ENCODE measurements at places on chromosomes 16 and 17.

DNA sequence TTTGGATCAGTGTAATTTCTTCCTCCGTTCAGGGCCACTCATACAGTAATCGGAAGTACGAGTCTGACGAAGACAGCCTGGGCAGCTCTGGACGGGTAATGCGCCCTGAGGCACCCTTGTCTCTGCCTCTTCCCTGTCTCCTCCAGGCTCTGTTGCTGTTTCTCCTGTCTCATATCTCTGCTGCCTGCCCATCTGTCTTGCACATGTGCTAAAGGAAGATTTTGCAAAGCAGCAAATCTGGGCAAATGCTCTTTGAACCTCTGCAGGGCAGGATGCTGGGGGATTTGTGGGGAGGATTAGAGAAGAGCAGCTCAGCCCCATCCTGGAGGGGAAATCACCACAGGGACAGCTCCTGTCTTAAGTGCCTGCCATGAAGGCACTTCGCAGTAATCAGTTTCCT lies 32.4 kb upstream of the POLR3E start:
- DNase-seq: no peak

DNA sequence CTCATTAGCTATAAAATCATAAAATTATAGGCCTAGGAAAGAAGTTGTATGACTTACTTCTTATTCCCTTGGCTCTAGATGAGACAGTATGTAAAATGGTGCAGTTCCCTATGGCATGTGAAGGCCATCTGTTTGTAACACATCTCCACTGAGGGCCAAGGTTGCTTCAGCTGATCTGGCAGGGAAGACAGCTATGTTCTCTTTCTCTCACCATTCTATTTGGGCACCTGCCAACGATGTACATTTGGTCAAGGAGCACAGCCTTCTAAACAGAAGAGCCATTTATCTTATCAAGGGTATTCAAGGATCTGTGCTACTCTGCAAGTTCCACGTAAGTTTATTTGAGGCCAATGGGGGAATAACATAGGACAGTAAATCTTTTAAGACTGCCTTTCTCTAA lies 129.8 kb upstream of the TOM1L1 start:
- DNase-seq: no peak

DNA sequence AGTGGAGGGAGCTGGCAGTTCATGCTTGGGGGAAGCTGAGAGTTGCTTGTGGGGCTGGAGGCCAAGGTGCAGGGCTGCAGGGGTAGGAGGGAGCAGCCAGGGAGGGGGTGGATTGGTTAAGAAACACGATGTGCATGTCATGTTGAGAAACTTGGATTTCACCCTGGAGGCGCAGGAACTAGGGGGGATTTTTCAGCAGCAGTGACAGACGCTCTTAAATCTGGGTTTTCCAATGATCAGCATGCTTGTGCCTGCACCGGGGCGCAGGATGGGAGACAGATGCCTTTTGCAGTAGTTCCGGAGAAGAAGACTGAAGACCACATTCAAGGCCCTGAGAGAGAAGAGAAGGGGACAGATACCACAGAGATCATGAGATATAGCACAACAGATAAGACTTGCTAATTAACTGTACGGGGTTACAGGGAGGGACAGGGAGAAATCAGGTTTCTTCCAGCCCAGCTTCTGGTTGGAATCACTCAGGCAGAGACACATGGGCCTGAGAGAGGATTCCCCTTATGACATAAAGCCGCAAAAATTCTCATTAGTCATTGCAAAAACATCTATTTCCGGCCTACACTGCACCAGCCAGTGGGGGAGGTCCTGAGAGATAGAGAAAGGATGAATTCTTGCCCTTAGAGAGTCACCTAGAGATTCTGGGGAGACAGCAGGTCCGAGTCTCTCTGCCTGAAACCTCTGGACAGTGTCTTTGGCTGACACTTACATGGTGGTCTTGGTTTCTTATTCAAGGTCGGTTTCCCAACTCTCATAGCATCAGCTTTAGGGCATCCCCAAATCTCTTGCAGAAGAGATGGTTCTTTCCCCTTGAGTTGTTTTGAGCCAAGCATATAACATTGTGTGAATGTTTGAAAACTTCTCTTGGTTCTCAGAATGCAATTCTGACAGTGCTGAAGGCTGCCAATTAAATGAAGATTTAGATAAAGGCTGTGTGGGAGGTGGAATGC lies 27.1 kb downstream of the CDH13 start:
- no peak for DNase-seq

DNA sequence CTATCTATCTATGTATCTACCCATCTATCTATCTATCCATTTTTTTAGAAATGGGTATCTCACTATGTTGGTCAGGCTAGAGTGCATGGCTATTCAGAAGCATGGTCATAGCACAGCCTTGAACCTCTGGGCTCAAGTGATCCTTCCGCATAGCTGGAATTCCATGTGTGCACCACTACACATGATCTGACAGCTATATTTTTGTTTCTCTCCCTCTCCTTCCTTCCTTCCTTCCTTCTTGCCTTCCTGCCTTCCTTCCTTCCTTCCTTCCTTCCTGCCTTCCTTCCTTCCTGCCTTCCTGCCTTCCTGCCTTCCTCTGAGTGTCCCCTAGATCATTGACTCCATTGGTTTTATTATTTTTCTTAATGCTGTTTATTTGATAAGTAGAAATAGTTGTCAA lies 108.1 kb downstream of the HS3ST4 start:
- DNase-seq: no peak

GRCh38 chr17:1362065-1362848 lies 37.8 kb downstream of the YWHAE start:
- DNase-seq: no peak

GRCh38 chr16:11312718-11313492 lies 31.8 kb upstream of the PRM1 start:
- no peak for DNase-seq

DNA sequence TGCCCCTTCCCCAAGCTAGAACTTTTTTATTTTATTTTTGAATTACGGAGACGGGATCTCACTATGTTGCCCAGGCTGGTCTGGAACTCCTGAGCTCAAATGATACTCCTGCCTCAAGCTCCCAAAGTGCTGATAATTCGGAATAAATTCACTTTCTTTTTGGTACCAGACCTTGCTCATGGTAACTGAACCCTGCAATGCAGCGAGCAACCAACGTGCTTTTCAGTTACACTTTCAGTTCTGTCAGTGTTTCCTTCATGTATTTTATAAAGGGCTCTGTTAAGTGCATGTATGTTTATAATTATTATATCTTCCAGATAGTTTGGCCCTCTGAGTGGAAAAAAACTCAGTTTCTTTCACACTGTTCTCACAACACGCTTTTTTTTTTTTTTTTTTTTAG lies 13.9 kb downstream of the C16orf96 start:
- no peak for DNase-seq

DNA sequence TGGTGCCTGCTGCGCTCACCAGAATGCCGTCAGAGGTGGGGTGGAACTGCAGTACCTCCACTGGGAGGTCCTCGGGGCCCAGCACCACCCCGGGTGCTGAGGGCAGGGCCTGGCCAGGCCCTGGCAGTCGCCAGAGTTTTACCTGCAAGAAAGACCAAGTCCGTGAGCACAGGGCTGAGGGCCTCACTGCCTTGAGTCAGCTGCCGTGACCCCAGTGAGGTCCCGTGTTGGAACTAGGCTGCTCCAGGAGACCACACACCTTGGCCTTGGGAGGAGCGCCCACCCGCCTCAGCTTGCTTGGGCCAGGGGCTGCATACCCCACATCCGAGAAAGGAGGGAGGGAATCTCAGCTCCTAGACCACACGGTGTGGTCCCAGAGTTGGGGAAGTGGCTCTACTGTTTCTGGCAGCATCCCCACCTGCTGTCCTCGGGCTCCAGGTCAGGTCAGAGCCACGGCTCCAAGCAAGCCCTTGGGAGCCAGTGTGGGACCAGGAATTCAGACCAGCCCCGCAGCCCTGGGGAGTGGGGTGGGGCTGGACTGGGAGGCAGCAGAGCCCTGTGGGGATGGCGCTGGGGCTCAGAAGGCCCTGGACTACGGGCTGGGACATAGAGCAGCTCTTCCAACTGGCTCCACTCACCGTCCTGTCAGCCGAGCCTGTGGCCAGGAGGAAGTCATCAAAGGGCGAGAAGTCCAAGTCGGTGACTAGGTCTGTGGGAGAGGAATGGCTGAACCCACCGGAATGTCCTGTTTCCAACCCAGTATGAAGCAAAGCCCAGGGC lies 8.7 kb downstream of the CORO7 start:
- DNase-seq: no peak

- peak; percentile 33 for DNase-seq
Observed at GRCh38 chr17:75571197-75571884, 16.3 kb upstream of the MYO15B start.

DNA sequence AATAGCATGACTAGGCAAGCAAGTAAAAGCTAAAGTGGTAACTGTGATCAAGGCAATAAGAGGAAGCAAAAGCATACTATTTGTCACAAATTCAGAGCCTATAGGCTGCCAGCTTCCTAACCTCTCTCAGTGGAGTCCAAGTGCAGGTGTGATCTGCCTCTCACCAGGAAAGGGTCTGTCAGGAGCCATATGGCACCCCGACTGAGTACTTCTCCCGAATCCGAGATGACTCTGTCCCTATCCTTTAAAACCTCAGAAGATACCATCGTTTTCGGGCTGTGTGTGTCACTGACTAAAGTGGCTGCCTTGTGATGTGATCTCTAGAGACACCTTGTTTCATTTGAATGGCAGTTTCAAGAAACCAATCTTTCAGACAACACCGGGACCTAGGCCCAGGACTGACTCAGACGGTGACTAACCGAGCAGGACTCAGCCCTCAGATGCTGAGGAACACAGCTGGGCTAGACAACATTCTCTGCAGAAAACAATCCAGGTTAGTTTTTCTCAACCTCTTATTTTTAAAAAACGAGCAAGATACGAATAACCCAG lies 63.6 kb downstream of the SMG6 start:
- no peak for DNase-seq

DNA sequence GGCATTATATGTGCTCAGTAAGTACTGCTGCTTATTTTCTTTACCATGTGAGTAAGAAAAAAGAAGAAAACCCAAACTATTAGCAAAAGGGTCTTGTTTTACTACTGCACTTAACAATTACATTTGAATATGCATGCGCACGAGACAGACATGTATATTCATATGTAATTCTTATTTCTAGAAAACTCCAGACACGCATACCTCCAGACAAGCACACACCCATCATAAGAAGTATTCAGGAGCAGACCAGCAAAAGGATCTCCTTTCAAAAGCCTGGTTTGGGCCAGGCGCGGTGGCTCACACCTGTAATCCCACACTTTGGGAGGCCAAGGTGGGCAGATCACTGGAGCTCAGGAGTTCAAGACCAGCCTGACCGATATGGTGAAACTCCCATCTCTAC lies 7.8 kb downstream of the LRRC59 start:
- no peak for DNase-seq

- DNase-seq: no peak
Observed at GRCh38 chr17:27495460-27495859, 39.2 kb downstream of the KSR1 start.
